Activated CD4-positive, alpha-beta T cell treated with anti-CD3 and anti-CD28 coated beads, Interleukin-2, amount 50 U/mL, for 1 hour (primary cell): ENCODE measurements at places on chromosomes 16 and 17.

GRCh38 chr17:30780343-30780742, 44.1 kb downstream of the CRLF3 start:
- DNase-seq, result no peak

GRCh38 chr17:3827124-3827773, 18.8 kb downstream of the NCBP3 start:
- DNase-seq, result peak; percentile 69

GRCh38 chr16:16073001-16073545, 123.7 kb downstream of the ABCC1 start:
- DNase-seq, result no peak

DNA sequence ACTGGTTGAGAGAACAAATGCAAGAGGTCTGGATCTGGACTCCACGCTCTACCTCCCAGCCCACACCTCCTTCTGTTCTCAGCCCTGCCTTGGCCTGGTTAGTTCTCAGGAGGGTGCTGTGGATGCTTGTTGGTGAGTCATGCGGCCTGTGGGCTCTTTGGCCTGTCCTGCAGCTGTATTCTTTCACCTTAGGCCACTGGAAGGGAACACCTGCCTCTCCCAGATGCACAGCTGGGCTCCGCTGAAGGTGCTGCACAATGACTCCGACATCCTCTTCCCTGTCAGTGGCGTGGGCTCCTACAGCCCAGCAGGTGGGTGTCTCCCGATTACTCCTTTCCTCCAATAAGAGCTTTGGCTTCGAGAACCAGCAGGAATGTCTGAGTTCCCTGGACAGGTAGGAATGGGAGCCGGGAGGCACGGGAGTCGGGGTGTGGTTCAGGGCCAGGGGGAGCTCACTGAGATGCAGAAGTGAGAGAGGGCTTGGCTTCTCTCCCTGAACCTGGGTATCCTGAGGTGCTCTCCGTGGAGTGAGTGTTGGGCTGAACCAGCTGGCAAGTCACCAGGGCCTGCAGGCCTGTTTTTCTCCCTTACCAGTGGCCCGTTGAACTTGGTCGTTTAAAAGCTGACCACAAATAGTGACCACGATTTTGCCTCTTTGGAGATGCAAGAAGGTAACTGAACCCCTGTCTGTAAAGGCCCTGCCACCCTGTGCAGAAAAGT, 85.0 kb downstream of the SNX29 start:
- no peak for DNase-seq

- no peak for DNase-seq
These were observed 27.6 kb downstream of the ZNF276 start for GRCh38 chr16:89748921-89749320.

DNA sequence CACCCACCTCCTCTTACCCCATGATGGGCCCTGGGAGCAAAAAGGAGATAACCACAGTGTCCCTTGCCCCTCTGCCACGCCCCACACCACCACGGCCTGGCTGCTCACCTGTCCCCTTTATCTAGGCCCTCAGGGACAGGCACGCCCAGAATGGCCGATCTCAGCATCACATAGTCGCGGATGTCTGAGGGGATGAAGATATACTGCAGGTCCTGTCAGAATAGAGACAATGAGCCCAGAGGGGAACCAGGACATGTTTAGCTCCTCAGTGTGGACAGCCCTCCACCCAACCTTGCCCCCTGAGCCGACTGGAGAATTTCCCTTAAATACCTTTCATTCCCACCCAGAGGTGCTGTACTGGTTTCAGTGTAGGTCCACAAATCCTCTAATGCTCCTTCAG, 15.2 kb downstream of the ST6GALNAC2 start:
- no peak for DNase-seq

DNA sequence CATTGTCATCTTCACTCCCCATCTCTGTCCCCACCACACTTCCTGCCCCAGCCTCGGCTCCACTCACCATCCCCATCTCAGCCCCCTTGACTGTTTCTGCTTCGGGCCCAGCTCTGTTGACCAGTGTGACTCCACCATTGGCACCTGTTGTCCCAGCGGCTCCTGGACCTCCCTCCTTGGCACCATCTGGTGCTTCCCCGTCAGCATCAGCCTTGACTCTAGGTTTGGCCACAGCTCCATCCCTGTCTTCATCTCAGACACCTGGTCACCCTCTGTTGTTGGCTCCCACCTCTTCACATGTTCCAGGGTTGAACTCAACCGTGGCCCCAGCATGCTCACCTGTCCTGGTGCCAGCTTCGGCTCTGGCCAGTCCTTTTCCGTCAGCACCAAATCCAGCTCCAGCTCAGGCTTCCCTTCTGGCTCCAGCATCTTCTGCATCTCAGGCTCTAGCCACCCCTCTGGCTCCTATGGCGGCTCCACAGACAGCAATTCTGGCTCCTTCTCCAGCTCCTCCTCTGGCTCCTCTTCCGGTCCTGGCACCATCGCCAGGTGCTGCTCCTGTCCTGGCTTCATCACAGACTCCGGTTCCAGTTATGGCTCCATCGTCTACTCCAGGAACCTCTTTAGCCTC, 24.4 kb upstream of the PHKG2 start:
- DNase-seq, result no peak

- DNase-seq, result no peak
These were observed 325.9 kb downstream of the ZFHX3 start for GRCh38 chr16:72721981-72722380.

DNA sequence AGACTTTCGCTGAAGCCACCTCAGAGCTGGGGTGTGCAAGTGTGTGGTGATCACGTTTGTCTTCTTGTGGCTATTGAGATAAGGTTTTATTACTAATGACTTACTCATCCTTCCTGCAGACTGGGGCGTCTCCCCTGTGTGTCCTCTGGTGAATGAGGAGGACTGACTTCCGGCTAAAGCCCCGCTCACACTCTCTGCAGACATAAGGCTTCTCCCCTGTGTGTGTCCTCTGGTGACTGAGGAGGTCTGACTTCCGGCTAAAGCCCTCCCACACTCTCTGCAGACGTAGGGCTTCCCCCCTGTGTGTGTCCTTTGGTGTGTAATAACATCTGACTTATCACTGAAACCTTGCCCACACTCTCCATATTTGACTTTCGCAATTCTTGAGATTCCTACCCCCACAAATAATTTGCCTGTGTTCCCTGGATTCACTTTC, 19.4 kb downstream of the PRDM7 start:
- no peak for DNase-seq

GRCh38 chr17:61517843-61518606, 65.8 kb downstream of the TBX4 start:
- no peak for DNase-seq
